Activated CD4-positive, alpha-beta T cell treated with anti-CD3 and anti-CD28 coated beads for 36 hours (primary cell): ENCODE measurements at places on chromosomes 7 and 10. TPM values are rescaled to one million over a fixed set of nuclear protein-coding genes. Genes with fewer than 3 reads are reported as not detected.
A peak's percentile ranks its signal among the peaks of the same experiment; 100 is the strongest.

DNA sequence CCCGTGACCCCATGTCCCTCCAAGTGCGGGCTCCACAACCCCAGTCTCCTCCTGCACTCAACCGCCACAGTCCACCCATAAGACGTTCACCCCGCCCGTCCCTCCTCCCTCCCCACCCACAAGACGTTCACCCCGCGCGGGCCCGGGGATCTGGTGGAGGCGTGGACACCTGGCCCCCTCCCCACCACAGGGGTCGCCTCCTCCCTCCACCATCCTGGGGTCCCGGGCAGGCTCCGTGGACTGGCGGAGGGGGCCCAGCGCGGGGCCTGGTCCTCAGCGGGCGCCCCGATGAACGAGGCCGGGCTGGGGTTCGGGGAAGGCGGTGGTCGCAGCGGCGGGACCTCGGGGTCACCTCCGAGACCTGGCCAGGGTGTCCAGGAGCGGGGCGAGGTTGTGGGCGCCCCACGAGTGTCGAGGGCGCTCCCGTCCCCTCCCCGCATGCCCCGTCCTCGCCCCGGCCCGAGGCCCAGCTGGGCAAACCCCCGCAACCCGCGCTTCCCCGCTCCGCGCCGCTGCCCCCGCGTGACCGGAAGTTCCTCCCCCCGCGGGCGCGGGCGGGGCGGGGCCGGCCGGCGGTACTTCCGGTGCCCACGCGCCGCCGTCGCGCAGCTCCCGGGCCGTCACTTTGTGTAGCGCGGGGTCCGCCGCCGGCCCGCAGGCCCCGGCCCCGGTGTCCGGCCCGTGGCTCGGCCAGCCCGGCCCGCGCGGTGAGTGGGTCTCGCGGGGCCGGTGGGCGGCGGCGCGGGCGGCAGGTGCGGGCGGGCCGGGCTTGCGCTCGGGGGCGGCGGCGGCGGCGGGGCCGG is at the start of gene ZNF316:
Gene ZNF316 (plus strand): TSS at position 578 of the 803 bp plus-strand sequence. CDS start 5,092 bp downstream, outside the sequence.
- peak; percentile 71 for DNase-seq

DNA sequence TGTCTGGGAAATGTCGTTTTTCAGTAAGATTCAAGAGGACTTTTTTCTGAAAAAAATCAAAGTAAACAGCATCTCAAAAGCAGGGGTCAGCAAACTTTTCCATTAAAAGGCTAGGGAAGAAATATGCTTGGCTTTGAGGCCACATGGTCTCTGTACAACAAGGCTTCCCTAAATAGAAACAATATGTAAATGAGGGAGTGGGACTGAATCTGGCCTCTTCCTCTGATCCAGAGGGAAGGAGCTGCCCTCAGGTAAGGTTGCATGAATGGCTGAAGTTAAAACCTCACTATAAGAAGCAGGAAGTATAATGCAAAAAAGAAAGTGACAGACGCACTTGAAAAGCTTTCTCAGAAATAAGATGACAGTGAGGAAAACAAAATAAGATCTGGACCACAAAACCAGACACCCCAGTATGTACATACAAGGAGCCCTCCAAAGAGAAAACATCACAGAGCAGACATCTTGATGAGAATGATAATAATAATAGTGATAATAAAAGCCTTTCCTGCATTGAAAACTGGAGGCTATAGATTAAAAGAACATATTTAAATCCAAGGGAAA is 115.2 kb downstream of the PLXNA4 start:
- DNase-seq: no peak

DNA sequence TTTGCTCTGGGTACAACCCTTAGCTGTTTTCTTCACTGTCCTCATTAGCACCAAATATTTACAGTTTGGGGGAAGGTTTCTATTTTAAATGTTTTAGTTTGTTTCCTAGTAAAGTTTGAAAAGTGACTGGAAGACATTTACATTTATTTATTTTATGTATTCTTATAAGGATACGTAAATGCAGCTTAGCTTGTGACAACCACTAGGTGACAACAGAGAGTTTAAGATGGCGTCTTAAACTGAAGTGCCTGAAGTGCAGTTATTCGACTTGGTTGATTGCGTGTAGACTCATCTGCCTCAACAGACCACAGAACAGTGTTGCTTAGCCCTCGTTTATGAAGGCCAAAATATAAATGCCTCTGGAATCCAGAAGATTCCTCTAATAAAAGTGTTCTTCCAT is 378.2 kb upstream of the MYO3A start:
- no peak for DNase-seq

The VAX1 gene
- total RNA-seq: not detected

DNA sequence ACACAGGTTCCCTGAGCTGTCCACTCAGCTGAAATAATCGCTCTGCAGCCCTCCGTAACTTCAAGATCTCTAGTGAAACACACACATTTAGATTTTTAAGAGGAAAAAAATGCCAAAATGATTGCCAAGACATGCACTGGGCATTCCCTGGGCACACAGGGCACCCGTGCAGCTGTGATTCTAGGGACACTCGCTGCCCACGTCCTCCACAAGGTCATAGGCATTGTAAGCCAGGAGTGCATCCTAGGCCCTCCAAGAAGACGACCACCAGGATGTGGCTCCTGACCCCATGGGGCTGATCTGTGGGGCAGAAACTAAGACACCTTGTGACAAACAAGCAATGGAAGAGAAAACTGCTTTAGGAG is 563.3 kb downstream of the PTPRN2 start:
- DNase-seq: no peak

The INMT gene
- total RNA-seq: 0.09 TPM

- DNase-seq: peak; percentile 71
Observed at GRCh38 chr7:27168265-27168947, 3.1 kb upstream of the HOXA9 start.

- DNase-seq: no peak
Observed at GRCh38 chr7:100855515-100855914, 3.0 kb downstream of the SLC12A9 start.

DNA sequence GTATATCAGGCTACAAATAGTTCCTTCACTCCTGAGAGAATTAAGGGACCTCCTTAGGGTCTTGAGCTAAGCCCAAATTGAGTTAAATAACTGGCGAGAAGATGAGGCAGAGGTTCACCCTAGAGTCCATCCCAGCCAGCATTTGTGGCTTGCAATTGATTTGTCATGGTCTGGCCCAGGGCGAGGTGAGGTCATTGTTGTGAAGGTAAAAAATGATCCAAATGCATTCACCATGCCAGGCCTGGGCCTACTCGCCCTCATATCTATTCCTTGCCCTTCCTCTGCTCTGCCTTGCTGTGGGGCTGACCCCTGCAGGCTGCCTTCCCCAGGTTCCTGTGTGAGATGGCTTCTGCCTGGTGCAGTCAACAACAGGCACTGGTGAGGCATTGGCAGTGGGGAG is 207.2 kb downstream of the ZNF365 start:
- DNase-seq: no peak

DNA sequence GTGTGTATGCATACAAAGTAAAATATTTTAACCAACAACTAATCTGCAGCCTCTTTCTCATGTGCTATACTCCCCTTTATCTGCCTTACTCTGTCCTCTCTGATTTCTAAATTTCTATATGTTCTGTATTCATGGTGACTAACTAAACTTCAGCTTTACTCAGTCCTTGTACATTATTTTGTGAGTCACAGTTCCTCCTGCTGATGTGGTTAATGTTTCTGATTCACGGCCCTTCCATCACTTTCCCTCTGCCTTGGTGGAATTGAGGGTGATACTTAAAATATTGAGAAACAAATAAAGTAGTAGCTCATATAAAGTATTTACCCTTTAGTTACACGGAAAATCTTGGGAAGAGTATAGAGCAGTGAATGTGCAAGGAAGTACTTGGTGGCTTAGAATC is 899.1 kb upstream of the ZWINT start:
- DNase-seq: no peak

GRCh38 chr7:13742126-13742525 is 247.3 kb downstream of the ETV1 start:
- DNase-seq: no peak

DNA sequence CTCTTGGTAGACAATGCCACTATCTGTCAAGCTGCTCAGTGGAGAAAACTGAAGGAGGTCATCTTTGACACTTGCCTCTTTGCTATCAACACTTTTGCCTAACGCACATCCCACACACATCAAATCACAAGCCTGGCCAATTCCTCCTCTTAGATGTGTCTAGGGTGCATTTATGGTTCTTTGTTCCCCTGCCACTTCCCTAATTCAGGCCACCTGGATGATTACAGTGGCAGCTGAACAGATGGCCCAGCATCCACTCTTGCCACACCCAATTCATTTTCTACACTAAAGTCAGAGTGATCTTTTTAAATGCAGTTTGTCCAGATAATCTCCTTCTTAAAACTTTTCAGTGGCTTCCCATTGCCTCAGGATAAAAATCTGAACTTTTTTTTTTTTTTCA is 58.6 kb downstream of the LAMB4 start:
- no peak for DNase-seq

DNA sequence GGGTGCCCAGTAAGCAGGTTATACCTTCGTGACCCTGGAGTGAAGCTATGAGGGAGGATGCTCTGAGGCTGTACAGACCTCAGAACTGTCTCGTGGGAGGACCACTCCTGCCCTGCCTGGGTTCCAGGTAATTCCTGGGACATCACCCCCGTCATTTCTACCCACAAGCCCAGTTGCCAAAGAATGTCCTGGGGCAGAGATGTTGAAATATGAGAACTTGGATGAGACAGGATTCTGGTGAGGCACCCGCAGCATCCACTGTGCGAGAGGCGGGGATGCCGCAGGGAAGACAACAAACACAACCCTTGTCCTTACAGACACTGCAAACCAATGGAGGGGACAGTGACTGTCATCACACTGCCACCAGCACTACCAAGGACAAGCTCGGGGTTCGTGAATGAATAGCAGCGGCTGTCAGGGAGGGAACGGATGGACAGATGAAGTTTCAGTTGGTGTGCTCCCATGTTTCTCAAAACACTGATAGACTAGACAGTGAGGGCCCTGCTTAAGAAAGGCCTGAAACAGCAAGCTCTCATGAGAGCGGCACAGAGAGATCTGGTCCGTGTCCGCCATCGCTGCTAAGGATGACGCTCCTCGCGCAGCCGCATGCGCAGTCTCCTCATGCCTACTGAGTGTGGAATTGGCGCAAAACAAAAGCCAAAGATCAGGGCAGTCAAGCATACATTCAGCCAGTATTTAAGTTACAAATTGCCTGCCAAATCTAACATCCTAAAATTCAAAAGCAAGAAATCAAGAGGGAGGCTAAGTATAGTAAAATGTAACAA is 82.0 kb upstream of the RHEB start:
- DNase-seq: no peak

The KIAA1549 gene
- total RNA-seq: 0.53 TPM

DNA sequence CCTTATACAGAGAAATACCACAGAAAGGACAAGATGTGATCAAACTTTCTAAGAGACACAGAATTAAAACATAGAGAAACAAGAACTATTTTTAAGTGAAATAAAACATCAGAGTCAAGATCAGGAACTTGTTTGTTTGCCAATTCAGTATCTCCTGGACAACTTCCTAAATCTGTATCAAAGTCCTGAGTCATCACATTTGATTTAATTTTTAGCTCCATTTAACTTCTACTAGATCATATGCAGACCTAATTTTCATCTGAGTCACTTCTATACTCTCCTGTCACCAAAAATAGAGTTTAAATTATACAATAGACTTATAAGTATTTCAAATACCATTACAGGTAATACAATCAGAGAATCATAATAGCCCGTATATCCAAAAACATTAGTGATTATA is 268.1 kb downstream of the PRKG1 start:
- no peak for DNase-seq

DNA sequence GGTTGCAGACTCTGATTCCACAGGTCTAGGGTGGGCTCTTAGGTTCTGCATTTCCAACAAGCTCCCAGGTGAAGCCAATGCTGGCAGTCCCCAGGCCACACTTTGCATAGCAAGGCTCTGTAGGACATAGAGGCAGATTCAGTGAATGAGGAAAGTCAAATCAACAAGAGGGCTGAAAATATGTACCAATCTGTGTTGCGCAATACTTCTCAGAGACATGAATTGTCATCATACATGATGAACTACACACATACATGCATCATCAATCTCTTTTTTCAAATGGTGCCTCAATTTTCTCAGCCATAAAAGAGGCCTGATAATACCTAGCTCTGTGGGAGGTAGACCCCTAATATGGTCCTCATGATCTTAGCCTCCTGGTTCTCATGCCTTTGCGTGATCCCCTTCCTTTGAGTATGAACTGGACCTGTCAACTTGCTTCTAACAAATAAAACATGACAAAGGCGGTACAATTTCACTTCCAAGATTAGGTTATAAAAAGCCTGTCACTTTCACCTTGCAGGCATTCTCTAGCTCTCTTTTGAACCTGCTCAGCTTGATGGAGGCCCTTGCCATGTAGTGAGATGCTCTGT is 49.0 kb downstream of the PIK3CG start:
- DNase-seq: no peak

GRCh38 chr10:16820421-16820820 is 3.2 kb upstream of the RSU1 start:
- no peak for DNase-seq

DNA sequence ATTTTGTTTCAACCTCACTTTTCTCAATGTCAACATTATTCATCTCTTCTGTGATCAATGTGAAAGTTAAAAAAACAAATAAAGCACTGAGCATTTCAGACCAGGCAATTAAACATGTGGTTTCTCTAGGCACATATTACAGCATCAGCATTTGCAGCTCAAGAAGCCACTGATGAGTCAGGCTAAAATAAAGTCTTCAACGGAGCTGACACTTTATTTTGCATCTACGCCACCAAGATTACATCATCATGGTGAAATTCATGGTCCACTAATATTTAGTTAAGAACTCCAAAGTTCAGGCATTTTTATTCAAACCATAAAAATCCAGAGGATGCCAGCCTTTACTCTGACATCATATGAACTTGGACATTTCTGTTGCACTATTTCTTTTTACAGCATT is 33.0 kb downstream of the MAGI2 start:
- DNase-seq: no peak

DNA sequence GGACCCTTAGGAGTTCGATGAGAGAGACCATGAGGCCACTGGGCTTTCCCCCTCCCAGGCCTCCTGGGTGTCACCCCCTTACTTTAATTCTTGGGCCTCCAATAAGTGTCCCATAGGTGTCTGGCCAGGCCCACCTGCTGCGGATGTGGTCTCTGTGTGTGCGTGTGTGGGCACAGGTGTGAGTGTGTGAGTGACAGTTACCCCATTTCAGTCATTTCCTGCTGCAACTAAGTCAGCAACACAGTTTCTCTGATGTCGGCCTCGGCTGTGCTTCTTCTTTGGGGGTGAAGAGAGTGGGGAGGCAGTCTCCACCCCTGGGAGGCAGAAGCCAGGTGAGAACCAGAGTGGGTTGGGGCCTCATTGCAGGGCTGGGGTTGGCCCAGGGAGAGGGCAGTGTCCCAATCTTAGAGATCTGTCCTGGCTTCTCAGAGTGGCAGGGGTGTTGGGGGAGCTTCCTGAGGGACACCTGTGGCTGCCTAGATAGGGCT is 1.5 kb downstream of the PVRIG start:
- peak; percentile 81 for DNase-seq
